ENCODE measurements at places on chromosomes 3 and 15.
A peak's percentile ranks its signal among the peaks of the same experiment; 100 is the strongest.

DNA sequence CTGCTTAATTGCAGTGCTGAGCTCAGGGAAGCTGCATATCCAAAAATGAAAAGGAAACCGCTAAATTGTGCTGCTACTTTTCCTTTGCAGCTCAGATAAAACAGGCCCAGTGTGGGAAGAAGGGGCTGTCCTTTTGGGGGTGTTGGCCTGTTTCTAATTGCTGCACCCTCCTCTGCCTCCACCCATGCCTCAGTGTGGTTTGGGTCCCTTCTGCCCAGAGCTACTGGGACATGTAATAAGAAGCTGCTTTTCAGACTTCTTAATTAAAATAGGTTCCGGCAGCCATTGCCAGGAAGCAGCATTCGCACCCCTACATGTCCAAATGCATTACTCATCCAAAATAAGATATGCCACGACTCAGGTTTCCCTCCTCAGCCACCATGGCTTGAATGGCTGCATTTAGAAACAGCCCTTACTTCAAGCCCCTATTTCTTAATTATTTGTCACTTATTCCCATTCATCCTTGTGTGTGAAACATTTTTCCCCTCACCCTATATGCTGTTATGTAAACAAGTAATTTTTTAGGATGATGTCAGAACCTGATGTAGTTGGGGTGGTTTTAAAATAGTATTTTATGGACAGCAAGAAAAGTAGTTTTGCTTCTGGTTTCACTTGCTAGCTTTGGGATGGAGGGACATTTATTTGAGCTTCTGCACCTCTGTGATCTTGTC lies 235.9 kb upstream of the CTDSPL start:
- no peak for DNase-seq

- no peak for DNase-seq
These were observed 17.8 kb downstream of the GCSAM start for GRCh38 chr3:112115161-112115739.

- no peak for DNase-seq
These were observed 121.2 kb upstream of the HES1 start for GRCh38 chr3:194014756-194015155.

GRCh38 chr3:14793126-14793857 lies 25.5 kb upstream of the FGD5 start:
- no peak for DNase-seq

- no peak for DNase-seq
These were observed 142.1 kb upstream of the CGNL1 start for GRCh38 chr15:57234156-57234555.

DNA sequence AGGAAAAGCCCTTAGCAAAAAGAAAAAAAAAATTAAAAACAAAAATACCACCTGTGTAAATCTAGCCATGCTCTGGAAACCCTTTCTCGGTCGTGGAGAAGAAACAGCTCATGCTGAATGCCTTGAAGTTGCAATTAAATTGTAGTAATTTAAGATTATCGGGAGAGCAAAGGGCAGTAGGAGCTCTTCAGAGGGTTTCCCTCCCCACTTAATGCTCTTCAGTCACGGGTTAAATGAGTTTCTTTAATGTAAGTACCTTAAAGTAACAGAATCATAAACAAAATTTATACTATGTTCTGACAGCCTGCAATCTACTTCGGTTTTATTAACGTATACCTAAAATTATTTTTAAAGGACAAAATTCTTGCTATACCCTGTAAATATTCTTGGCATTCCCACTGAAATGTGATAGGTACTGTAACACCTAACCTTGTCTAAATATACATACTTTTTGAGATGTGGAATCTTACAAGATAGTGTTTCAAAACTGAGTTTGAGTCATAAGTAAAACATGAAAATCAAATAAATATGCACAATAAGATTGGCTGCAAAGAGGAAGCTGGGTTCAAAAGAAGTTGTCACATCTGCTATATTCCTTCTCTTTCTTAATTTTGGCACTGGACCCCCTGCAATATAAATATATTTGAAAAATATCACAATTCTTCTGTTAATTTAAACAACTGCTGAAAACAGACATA lies 5.3 kb downstream of the FOXP1 start:
- no peak for DNase-seq

DNA sequence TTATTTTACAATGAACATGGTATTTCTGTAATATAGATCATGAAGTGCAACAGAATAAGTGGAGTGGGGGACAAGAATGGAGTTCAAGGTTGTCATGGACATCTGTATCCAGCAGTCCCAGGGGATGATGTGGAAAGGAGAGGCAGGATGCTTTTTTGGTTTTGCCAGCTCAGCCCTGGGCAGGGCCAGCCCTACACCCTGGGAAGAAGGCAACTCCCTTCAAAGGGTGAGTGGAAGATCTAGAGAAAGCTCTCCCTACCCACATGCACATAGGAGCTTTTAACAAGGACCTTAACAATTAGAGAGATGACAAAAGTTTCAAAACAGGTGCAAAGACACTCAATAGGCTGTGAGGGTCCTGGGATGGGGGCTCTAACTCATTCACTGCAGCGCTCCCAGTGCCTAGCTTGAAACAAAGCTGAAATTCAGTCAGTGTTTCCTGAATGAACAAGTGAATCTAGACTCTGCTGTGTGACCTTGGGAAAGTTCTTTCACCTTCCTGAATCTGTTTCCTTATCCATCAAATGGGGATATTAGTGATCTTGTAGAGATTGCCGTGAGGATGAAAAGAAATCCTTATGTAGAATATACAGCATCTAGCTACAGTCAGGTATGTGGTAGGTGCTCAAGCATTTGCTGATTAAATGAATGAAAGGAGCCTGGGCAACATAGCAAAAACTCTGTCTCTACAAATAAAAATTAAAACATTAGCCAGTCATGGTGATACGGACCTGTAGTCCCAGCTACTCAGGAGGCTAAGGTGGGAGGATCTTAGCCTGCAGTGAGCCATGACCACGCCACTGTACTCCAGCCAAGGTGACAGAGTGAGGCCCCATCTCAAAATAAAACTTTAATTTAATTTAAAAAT lies 14.3 kb downstream of the BHLHE40 start:
- no peak for DNase-seq

DNA sequence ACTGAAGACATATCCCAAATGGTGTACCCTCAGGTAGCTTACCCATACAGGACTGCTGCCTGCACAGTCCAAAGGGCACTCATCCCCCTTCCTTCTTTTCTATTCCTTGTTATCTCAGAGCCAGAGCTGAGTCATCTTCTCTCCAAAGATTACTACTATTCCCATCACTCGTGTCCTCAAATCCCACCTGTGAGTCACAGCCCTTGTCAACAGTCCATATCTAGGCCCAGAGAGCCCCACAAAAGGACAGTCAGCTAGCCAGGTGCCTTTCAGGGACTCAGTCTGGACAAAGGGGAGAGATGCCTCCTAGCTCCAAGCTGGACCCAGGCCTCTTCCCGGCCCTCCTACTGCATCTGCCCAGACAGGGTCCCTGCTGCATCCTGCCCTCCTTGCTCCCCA lies 11.0 kb downstream of the PARP16 start:
- no peak for DNase-seq

GRCh38 chr3:27630885-27631284 lies 91.2 kb downstream of the EOMES start:
- no peak for DNase-seq

DNA sequence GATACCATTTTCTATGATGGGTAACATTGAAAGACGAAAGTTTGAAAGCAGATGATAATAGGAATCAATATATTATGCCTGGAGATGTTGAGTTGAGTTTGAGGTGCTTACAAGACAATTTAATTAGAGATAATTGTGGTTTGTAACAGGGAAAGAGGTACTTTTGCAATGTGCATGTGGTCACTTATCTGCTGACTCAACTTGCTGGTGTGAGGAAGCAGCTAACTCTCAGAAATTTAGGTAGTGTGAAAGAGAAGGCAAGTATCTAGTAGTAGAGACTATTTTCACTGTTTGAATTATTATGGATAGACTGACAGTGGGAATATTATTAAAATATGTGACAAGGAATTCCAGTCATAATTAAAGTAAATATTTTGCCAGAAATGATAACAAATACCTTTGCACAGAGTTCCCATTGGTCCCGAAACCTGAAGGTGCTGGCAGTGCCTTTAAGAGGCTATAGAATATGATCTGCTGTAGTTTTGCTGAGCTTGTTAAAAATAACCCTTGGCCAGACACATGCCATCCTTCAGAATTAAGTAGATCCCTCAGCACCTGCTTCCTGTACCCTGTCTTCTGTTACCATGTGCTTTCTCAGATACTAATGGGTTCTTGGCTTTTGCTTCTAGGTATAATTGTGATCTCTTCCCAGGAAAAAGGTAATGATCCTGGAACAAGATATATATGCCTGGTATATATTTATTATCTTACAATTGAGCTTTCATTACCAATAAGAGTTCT lies 315.9 kb downstream of the BCHE start:
- DNase-seq, result no peak

DNA sequence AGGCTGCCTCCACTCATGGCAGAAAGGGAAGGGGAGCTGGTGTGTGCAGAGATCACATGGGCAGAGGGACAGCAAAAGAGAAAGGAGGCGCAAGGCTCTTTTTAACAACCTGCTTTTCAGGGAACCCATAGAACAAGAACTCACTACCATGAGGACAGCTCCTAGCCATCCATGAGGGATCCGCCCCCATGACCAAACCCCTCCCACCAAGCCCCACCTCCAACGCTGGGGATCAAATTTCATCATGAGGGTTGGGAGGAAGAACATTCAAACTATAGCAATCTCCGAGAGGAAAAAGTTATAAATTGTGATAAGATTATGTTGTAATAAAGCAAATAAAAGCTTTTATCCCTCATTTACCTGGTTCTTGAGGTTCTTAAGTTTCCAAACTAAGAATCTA lies 84.7 kb upstream of the LMCD1 start:
- DNase-seq, result peak; percentile 55

GRCh38 chr3:42600958-42601675 lies 631 bp downstream of the NKTR start:
- peak; percentile 83 for DNase-seq

DNA sequence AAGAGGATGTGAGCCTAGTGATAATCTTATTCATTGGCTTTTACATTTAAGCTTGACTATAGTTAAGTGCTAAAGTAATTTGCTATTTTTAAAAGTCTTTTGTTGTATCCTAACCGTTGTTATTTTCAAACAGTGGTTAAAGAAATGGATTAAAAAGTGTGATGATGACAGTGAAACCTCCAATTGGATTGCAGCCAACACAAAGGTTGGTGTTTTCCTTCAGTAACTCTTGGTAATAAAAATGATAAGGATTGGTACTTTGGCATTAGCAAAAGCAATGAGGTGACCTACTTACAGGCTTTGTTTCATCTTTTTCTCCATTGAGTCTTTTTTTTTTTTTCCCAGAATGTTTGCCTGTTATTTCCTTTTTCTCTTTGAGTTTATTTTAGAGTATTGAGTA lies 87.5 kb upstream of the GOLGA6B start:
- peak; percentile 11 for DNase-seq

DNA sequence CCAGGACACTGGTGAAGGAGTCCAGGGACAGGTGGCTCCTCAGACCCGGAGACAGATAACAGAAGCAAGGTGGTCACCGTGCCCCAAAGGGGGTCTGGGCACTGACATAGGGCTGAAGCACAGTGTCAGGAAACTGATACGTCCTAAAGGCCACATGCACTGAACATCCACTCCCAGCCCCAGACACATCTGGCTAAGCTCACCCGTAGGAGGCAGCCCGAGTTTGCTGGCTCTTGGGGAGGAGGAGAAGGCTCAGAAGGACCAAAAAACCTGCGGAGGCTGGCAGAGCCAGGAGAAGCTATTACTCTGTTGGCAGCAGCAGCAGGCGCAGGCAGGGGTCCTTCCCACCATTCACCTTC lies 1.2 kb downstream of the CACNA2D2 start:
- no peak for DNase-seq

DNA sequence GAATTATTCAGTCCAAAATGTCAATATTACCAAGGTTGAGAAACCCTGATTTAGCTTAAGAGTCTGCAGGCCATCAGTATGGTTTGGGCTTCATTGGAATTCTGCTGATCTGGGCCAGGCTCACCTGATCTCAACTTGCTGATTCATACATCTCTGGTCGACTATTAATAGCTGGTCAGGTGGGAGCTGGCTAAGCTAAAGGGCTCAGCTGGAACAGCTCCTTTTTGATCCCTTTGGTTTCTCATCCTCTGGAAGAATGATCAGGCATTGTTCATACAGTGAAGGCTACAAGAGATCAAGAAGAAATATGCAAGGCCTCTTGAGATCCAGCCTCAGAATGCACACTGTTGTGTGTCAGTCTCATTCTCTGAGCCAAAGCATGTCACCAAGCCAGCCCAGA lies 123.3 kb upstream of the MME start:
- DNase-seq, result no peak

DNA sequence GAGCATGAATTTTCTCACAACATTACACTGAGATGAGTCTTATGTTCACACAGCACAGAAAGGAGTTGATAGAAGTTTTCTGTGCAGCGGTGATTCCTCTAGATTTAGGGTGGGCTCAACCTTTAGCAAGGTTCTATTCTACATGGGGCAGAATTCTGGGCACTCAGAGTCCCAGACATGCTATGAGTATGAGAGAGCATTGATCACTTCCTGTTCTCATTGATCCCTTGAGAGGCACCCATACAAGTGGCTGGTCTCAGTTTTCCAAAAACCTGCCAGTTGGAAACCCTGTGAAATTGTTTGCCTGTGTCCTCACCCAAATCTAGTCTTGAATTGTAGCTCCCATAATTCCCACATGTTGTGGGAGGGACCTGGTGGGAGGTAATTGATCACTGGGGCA lies 112.5 kb upstream of the NR2F2 start:
- DNase-seq, result no peak

GRCh38 chr3:167983583-167983982 lies 112.1 kb downstream of the GOLIM4 start:
- no peak for DNase-seq

GRCh38 chr3:194714137-194714455 lies 28.4 kb downstream of the FAM43A start:
- no peak for DNase-seq

GRCh38 chr3:188853856-188854771 lies 317.7 kb upstream of the TPRG1 start:
- DNase-seq, result peak; percentile 12

DNA sequence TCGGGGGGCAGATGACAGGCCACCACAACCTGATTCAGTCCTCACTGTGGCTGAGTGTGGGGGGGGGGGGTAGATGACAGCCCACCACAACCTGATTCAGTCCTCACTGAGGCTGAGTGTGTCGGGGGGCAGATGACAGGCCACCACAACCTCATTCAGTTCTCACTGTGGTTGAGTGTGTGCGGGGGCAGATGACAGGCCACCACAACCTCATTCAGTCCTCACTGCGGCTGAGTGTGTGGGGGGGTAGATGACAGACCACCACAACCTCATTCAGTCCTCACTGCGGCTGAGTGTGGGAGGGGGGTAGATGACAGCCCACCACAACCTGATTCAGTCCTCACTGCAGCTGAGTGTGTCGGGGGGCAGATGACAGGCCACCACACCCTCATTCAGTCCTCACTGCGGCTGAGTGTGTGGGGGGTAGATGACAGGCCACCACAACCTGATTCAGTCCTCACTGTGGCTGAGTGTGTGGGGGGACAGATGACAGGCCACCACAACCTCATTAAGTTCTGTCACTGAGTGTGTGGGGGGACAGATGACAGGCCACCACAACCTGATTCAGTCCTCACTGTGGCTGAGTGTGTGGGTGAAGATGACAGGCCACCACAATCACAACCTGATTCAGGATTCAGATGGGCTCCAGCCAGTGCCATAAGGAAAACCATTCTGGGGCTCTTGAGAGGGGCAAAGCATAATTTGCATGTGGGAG lies 16.9 kb downstream of the ZNF717 start:
- DNase-seq, result no peak

Measured in stomach (tissue), 19 donors.